ENCODE measurements at places on chromosomes 12 and 14. TPM values are rescaled to one million over a fixed set of nuclear protein-coding genes. Genes with fewer than 3 reads are reported as not detected.

- no peak for DNase-seq
Observed at GRCh38 chr12:52792185-52793029, 3.5 kb downstream of the KRT3 start.

GRCh38 chr12:7146906-7147305 lies 16.7 kb downstream of the CLSTN3 start:
- DNase-seq, result no peak

DNA sequence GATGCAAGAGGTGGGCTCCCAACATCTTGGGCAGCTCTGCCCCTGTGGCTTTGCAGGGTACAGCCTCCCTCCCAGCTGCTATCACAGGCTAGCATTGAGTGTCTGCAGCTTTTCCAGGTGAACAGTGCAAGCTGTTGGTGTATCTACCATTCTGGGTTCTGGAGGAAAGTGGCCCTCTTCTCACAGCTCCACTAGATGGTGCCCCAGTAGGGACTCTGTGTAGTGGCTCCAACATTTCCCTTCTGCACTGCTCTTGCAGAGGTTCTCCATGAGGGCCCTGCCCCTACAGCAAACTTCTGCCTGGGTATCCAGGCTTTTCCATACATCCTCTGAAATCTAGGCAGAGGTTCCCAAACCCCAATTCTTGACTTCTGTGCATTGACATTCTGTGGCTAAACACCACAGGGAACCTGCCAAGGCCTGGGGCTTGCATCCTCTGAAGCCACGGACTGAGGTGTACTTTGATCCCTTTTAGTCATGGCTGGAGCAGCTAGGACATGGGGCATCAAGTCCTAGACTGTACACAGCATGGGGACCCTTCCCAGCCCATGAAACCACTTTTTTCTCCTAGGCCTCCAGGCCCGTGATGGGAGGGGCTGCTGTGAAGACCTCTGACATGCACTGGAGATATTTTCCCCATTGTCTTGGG lies 24.0 kb upstream of the SLC38A1 start:
- DNase-seq, result peak; percentile 5

DNA sequence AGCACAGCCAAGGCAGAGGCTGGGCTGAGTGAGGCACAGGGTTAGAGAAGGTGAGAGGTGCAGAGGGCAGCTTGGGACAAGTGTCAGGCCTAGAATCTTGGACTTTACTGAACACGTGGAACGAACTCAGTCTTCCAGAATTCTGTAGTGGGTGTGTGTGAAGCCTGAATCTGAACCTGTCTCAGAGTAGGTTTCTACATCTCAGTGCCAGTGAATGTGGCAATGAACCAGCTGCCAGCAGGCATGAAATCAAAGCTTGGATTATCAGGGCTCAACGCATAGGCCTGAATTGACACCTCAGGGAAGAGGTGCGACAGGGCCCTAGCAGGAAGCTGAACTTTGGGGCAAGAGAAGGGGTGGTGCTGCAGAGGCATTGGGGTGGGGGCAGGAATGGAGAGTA lies 104.6 kb downstream of the SAMD4A start:
- DNase-seq, result no peak

GLIPR1 gene
- 240 TPM for total RNA-seq

DNA sequence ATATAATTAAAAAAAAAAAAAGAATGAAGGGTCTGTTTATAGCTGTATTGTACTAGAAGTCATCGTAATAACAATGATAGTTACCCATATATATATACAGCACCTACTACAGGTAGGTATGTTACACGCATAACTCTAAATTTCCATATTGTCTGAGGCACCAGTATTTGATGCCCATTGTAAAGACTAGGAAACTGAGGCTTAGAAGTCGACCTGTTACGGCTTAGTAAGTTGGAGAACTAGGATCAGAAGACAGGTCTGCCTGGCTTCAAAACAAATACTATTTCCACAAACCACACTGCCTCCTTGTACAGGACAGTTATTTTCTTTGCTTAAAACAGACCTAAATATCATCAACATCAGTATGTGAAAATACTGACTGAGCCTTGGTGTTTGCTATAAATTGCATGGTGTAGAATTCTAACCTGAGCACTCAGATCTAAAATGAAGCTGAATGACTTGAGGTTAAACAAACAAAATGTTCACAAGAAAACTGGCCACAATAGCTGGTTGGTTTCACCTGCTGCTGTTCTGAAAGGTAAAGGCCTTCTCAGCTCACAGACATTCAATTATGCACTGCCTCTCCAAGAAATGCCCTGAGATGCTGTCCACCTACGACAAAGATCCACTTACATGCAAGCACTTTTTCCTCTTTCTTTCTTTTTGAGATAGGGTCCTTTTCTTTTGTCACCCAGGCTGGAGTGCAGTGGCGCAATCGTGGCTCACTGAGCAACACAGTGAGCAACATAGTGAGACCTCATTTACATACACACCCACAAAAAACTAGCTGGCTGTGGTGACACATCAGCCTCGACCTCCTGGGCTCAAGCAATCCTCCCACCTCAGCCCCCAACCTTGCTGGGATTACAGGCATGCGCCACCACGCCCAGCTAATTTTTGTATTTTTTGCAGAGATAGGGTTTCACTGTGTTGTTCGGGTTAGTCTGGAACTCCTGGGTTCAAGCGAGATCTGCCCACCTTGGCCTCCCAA lies 35.7 kb downstream of the SSH1 start:
- no peak for DNase-seq

DNA sequence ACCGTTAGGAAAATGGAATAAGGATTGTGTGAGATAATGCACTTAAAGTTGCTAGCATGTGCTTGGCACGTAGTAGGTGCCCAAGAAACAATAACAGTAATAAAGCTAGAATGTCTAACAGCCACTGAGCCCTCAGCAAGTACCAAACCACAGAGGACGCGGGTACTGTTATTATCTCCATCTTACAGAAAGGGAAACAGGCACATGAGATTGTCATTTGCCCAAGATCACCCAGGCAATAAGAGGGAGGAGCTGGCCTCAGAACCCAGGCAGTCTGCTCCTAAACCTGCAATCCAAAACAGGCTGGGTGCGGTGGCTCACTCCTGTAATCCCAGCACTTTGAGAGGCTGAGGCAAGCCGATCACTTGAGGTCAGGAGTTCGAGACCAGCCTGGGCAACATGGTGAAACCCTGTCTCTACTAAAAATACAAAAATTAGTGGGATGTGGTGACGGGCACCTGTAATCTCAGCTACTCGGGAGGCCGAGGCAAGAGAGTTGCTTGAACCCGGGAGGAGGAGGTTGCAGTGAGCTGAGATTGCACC lies 5.1 kb upstream of the SDS start:
- no peak for DNase-seq

DNA sequence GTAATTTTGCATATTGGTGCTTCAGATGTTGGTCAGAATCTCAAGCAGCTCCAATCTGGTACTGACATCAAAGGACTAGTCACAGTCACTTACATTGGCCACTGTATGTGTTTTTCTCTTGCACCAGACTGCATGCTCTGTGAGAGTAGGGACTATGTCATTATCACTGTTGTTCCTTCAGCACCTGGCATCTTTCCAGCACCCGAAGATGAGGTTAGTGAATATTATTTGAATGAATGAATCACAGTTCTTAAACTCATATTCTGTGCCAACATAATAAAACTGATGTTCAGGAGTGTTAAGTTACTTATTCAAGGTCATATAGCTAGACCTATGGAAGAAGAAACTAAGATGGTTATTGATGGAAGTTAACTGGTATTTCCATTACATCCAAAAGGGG lies 204.5 kb upstream of the TBX3 start:
- DNase-seq, result peak; percentile 36
